ENCODE measurements at places on chromosomes 3 and 15.

DNA sequence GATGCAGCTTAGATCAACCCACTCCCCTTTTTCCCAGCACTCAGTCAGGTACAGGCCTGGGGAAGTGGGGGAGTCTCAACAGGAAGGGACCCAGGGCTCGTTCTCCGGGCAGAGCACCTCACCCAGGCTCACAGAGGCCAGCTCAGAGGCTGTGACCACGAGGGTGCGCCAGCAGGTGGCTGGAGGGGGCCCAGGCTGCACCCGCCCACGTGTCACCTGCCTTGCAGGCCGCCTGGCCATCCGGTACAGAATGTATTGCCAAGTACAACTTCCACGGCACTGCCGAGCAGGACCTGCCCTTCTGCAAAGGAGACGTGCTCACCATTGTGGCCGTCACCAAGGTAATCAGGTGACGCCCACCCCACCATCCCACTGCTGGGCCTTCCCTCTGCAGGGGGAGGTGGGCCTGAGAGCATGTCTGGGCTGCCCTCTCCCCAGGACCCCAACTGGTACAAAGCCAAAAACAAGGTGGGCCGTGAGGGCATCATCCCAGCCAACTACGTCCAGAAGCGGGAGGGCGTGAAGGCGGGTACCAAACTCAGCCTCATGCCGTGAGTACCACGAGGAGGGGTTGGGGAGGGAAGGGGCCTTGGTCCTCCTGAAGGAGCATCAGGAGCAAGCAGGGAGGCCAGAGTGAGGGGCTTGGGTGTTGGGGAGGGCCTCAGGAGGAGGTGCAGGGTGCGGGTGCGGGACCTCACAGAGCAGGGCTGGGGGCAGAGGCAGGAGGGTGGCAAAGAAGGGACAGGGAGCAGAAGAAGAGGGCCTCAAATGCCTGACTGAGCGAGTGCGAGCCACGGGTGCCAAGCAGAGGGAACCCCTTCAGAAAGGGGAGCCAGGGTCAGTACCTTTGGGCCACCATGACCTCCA lies 14.0 kb upstream of the LMAN1L start:
- no peak for DNase-seq

GRCh38 chr3:120212505-120212904 lies 72.5 kb downstream of the GPR156 start:
- DNase-seq, result no peak

GRCh38 chr15:49313650-49314049 lies 109.4 kb upstream of the FGF7 start:
- DNase-seq, result no peak

- DNase-seq, result no peak
Measured at GRCh38 chr15:96381463-96381862, 51.0 kb downstream of the NR2F2 start.

GRCh38 chr3:12708584-12709192 lies 44.8 kb upstream of the RAF1 start:
- DNase-seq, result no peak

All from glutamatergic neuron (in vitro differentiated cells).